ENCODE measurements at places on chromosomes 12 and 14. TPM values are rescaled to one million over a fixed set of nuclear protein-coding genes. Genes with fewer than 3 reads are reported as not detected.

DNA sequence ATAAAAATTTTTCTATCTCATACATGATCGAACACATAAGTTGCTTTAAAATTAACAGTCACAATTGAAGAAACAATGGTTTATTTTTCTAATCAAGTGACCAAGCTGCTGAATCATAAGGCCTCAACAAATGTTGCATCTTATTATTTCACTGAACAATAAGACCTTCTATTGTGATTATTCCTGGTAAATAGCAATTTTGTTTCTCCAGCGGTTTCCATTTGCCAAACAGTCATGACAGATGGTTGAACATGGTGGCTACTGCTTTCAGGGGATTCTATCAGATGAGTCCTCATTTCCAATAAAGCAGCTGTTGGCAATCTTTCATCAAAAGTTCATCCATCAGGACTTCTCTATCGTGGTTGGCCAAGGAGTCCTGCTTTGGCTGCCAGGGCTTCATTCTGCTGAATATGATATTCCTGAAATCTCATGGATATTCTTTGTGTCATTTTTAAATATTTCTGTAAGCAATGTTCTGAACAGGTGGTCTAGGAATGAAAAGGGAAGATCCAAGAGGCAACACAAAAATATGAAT lies 13.0 kb downstream of the TOMM20L start:
- no peak for DNase-seq

GRCh38 chr12:64696080-64696741 lies 63.0 kb downstream of the GNS start:
- DNase-seq = no peak

The LHX5 gene
- total RNA-seq = not detected

GRCh38 chr12:1918081-1918883 lies at the start of gene CACNA2D4:
CACNA2D4 (minus strand) TSS chr12:1918652; CDS start chr12:1918473, 179 bp downstream.
- no peak for DNase-seq

The AMN gene
- total RNA-seq = 8.4 TPM

The CCND2 gene
- 218 TPM for total RNA-seq

The OR11H12 gene
- not detected for total RNA-seq

DNA sequence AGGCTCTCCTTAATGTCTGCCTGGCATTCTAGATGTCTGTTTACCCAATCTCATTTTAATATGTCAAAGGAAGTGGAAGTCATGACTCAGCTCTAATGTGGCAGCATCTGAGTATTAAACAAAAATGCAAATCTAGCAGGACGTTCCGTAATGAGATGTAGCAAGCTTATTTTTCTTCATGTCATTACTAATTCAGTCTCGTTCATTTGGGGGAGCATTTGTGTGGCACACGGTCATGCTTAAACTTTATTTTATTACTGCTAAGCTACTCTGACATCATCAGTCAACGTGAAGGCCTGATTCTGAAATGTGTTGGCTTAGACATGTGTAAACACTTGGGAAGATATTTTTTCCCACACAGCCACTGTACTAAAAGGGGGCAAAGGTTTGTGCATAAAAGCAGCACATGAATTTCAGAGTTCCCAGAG lies 326.7 kb upstream of the TMPO start:
- DNase-seq = no peak

DNA sequence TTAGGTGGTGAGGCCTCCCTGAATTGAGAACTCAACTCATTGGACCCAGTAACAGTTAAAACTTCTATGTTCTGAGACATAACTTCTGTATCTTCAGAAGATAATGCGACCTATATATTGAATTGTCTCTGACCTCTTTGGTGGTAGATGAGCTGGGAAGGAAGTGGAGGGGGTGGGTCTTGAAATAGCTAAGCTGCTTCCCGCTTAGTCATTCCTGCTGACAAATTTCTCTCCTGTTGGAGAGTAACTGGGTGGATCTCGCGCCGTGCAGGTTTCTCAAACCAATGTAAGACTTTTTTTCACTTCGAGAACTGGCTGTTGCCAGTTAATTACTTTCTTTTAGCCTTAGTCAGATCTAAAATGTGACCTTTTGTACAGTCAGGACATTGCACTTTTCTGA lies 100.8 kb downstream of the PPHLN1 start:
- no peak for DNase-seq

The IL26 gene
- total RNA-seq = not detected

GRCh38 chr12:21547437-21547836 lies 21.3 kb downstream of the SPX start:
- DNase-seq = no peak

- no peak for DNase-seq
Observed at GRCh38 chr14:86712176-86712575, 1182.2 kb downstream of the FLRT2 start.

The CLEC1A gene
- total RNA-seq = not detected

DNA sequence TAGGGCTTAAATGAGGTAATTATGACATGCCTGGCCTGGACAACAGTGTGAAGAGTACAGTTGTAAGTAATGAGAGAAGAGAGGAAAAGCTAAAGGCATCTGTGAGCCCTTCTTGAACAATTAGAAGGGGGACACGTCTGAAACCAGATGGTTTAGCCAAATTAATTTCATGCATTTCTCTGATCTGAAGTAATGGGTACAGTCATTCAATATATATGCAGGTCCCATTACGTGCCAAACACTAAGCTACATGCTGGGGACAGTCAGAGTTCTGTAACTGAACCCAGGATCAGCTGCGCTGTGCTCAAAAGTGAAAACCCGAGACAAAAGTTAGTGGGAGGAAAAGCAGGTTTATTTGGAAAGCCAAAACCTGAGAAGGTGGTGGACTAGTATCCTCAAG lies 207.2 kb upstream of the TMTC1 start:
- no peak for DNase-seq

GRCh38 chr12:87441511-87441910 lies 587.7 kb downstream of the C12orf50 start:
- no peak for DNase-seq

- no peak for DNase-seq
Observed at GRCh38 chr14:54169254-54169924, 212.8 kb upstream of the BMP4 start.

DNA sequence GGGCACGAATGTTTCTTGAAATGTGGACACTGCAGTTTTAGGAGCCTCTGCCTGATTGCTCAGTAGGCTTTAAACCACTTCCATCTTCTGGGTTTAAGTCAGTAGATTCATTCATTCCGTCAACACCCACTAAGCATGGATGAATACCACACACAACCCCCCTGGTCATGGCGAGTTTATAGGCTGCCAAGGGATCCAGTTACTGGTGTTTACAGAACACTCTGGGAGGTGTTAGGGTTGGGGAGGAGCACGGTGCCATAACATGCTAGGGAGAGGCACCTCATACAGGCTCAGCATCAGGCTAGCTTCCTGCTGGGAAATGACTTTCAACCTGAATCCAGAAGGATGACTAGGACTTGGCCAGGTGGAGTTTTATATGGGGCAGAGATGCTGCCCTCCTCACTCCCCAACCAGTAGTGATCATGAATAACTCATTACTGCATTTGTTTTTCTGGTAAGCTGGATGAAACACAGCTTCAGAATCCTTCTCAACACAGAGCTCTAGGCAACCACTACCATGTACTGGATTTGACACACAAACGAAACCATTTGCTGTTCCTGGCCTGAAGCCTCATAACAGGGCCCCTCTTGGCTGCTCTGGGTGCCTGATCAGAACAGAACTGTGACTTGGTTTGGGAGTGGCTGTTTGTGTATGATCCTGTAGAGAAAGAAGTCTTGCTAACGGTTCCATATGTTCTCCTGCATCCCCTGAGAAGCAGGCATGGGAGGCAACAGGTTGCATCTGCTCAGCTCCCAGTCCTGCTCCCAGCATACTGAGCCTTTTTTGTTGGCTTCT lies 47.9 kb downstream of the FBXW8 start:
- no peak for DNase-seq

- no peak for DNase-seq
Observed at GRCh38 chr12:15684896-15685658, 104.1 kb downstream of the EPS8 start.

GRCh38 chr12:1705774-1706631 lies 15.1 kb downstream of the ADIPOR2 start:
- DNase-seq = no peak

- DNase-seq = no peak
Observed at GRCh38 chr12:109670731-109671130, 42.9 kb upstream of the FAM222A start.

GRCh38 chr12:88058719-88059077 lies 29.5 kb upstream of the C12orf50 start:
- DNase-seq = no peak

- DNase-seq = peak; percentile 2
Observed at GRCh38 chr14:70808416-70809224, 693 bp downstream of the MAP3K9 start.

The ADAMTS20 gene
- total RNA-seq = not detected

DNA sequence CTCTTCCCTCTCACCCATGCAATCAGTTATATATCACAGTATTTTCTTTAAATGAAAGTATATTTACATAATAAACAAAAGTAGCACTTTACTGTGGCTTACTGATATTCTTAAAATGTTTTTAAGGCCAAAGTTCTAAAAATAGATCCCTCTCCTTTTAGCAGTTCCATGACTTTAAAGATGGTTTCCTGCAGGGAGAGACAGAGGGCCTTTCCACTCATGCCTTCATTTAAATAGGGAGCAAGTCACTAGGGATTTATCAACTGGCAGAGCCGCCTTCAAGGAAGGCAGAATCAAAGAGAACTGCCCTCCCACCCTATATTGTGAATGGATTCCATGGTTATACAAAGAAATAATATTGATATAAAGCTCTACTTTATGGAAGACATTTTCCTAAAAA lies 55.5 kb downstream of the DUSP16 start:
- no peak for DNase-seq

- no peak for DNase-seq
Observed at GRCh38 chr12:89968151-89968700, 259.6 kb upstream of the ATP2B1 start.

DNA sequence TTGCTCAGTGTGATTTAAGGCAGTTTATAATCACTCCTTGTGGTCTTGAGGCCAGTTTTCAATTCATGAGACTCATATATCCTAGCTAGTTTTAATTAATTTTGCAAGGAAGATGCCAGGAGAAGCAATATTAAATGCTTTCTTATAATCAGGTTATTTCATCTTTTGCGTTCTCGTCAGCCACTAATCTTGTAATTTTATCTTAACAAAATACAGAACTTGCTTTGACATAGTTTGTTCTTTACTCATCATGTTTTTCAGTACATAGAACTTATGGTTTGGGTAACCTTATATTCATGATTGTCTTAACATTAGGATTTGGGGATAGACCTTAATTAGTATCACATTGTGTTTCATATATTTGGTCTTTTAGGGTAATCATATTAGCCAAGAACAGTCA lies 76.0 kb downstream of the LIN52 start:
- DNase-seq = no peak

The PLXNC1 gene
- 19.2 TPM for total RNA-seq

- DNase-seq = no peak
Observed at GRCh38 chr14:99260116-99260515, 11.9 kb downstream of the BCL11B start.

DNA sequence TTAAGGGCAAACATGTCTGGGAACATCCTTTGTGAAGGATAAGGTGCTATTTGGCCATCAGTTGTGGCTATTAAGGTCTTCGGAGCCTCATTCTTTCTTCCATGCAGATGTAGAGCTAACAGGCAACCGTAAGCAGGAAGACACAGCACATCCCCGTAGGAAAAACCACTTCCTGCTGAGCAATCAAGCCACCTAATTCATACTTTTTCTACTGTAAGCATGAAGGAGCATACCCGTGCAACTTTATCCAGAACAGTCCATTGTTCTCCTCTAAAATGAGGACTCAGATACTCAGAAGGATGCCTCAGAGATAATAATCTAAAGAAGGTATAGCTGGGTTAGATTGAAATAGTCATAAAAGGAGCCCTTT lies 232.0 kb downstream of the PPM1H start:
- no peak for DNase-seq

The HCAR2 gene
- total RNA-seq = not detected

DNA sequence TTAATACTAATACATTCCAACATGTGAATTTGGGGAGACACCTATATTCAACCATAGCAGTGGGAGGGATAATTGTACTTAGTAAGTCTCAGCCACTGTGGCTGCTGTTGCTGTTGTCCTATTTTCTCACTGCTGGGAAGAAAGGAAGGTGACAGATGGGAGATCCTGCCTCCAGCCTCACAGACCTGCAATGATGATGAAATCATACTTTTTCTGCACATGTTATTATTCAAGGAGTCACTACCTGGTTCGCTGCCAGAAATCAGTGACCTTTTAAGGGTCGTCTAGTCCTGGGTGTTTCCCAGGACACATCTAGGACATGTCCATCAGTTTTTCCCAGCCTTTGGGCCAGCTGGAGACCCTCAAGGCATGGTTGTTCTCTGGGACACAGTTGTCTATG lies 106.2 kb upstream of the RPH3A start:
- no peak for DNase-seq

DNA sequence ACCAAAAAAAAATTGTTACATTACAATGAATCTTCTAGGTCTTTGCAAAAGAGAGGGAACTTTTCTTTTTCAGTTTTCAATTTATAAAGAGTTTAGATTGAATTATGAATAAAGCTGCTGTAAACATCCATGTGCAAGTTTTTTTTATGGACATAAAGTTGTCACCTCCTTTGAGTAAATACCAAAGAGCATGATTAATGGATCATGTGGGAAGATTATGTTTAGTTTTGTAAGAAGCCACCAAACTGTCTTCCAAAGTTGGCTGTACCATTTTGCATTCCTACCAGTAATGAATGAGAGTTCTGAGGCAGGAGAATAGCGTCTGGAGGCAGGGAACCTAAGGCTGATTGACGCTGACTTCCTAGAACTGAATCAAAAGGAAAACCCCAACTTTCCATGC lies 30.2 kb downstream of the LEMD3 start:
- no peak for DNase-seq

DNA sequence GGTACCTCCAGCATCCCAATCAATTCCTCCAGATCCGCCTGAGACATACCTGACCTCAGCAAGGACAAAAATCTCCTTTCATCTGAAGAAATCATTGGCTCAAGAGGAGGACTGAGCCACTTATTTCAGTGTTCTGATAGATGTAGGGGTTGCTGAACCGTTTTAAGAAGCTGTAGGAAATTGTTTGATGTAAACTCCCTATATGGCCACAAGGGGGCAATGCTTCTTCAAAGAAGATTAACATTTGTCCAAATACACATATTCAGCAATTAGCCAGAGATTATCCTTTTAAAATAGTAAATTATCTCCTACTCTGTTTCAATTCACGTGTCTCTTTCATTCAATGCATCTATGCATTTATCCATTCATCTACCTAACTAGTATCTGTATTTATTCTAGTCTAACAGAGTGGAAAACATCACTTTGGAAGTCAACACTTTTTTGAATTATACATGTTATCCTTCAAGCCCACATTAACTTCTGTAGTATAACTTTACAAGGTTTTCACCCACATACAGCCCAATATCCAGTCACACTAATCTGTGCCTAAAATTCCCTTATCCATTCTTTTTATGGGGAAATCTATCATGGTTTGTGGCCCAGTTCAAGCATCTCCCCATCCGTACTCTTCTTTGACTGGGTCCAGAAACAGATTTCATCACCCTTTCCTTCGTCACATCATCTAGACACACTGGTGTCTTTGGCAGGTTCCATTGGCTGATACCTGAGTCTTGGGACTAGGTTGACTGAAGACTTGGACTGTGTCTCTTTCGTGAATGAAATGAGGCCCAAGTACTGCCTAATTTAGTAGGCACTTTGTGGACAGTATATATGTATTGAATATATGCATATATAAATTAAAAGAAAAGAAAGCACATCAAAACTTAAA lies 411.0 kb upstream of the OR4E1 start:
- no peak for DNase-seq
